ENCODE measurements at places on chromosomes 1 and 21. TPM values are rescaled to one million over a fixed set of nuclear protein-coding genes. Genes with fewer than 3 reads are reported as not detected.

- H3K27ac ChIP-seq: no peak overlapping the region
- no peak for DNase-seq
- peaks cover 6% of the 10 kb centered on the region for H3K4me1 ChIP-seq
These were observed 886 bp downstream of the BTBD8 start for GRCh38 chr1:92081031-92081430.

The NBPF20 gene
- total RNA-seq: 1.1 TPM

DNA sequence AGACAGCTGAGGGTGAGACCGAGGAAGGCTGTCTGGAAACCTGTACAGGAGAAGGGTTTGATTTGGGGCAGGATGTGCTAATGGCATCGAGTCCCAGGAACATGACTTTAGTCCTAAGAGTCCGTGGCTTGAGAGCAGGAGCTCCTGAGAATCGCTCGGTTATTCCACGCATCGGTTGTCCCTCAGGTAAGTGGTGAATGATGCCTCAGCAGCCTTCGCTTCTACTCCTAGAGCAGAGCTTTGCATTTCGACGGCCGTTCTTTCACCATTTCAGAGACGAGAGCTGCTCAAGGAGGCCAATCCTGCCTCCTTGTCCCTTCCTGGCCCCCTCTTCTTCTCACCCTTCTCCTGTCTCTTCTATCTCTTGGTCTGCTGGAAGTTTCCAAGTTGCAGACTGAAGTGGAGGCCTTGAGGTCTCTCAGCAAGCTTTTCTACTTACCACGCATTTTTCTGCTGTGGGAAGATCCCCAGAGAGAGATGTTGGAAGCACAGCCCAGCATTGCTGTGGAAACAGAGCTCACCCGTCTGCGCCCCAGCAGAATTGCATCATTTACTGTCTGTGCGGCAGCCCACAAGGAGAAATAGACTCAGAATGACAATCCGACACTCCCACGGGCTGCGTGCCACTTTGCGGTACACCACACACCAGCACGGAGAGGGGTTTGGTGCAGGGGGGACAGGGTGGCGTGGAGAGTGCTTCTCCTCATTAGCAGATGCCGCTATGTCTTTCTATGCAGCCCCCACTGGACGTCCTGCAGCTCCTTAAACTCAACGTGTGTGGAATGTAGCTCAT is 270.7 kb upstream of the C1orf174 start:
- no peak overlapping the region for H3K27ac ChIP-seq
- peaks cover 1% of the 10 kb centered on the region for H3K27me3 ChIP-seq

- peaks cover 5% of the 10 kb centered on the region for H3K27me3 ChIP-seq
- no peak overlapping the region for H3K4me3 ChIP-seq
- H3K36me3 ChIP-seq: no peaks in the 10 kb centered on the region
- H3K4me1 ChIP-seq: no peaks in the 10 kb centered on the region
These were observed 134.2 kb downstream of the KAZN start for GRCh38 chr1:14732728-14733047.

DNA sequence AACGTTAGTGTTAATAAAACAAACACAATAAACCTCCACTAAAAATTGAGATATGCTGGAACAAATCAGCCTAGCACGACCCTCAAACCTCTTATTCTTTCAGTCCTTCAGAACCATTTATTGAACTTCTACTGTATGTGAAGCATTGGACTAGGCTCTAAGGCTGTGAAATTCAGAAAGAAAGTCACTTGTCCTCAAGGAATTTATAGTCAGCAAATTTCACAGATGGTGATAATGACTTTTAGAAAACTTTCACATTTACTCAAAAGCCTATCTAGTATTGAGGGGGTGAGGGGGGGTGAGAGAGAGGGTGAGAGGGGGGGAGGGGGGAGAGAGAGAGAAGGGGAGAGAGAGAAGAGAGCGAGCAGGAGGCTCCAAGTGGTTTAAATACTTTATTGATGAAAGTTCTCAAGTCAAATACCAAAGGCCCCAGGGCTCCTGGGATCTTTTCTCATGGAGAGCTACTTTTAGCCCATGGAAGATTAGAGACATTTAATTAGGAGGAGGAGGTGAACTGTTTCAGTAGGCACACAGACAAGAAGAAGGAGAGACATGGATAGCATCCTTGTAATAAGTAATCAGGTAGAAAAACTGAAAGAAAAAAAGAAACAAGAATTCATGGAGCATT is 66.3 kb upstream of the SSX2IP start:
- H3K4me3 ChIP-seq: no peak overlapping the region
- no peak overlapping the region for H3K27ac ChIP-seq
- no peak for DNase-seq

The ITLN2 gene
- not detected for total RNA-seq
